ENCODE measurements at places on chromosomes 3 and 15. TPM values are rescaled to one million over a fixed set of nuclear protein-coding genes. Genes with fewer than 3 reads are reported as not detected.

- no peak for DNase-seq
These were observed 336.2 kb upstream of the IL12A start for GRCh38 chr3:159652452-159652851.

GRCh38 chr3:134486577-134487041, 752 bp downstream of the CEP63 start:
- peak; percentile 60 for DNase-seq

DNA sequence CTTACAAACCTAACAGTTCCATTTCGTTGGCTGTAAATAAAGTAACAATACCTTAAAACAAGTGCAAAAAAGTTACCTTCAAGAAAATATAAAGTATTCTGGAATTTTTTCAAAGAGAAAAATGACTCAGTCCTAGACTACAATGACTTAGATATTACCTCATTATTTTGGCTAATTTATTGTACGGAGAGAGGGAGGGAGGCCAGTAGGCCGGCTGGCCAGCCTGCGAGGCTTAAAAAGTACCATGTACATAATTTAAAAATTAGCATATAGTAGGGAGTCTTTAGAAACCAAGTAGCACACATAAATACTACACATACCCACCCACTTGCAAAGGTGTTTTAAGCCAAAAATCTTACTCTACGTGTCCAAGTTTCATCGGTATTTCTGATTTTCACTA, 41.9 kb upstream of the MAP4 start:
- no peak for DNase-seq

- no peak for DNase-seq
These were observed 91.0 kb upstream of the PLAAT1 start for GRCh38 chr3:193149998-193150397.

DNA sequence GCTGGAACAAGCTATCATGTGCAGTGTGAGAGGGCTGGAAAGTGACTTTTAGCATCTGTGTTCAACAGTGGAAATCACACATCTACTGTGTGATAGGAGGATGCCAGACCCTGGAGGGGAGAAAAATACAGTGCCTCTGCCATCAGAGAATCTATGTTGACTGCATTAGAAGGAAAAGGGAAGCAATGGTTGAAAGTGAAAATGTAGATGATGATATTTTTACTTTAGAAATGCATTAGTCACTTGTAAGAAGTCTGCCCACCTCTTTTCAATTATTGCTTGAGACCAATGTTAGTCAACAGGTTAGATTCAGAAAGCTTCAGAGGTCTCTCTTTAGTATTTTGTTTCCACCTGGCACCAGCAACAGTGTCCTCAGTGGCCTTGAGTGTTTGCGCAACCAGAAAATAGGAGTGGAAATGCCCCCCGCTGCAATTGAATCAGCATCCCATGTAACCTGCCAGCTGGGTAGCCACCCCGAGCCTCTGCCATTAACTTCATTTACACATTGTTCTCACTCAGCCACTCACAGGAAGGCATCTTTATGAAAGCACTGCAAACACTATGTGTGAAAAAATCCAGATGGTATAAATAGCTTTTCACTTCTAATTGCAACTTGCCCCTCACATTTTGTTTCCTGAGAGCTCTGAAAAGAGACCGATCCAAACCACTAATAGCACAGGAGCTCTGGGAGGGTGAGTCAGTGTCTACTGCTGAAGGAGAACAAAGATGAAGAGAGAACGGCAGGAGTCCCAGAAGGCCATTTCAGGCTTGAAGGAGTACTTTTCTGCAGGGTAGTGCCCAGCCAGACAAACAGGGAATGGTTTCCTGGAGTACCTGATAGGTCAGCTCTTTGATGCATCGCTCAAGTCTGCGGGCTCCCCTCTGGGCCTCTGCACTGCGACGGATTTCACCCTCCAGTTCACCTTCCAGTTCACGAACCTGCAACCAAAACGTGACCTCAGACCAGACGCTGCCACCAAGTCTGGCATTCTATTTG, 92.1 kb downstream of the HHLA2 start:
- DNase-seq = peak; percentile 42

GRCh38 chr3:71008350-71008935, 575.1 kb downstream of the FOXP1 start:
- DNase-seq = no peak

GRCh38 chr3:13105181-13105895, 32.1 kb upstream of the IQSEC1 start:
- no peak for DNase-seq

DNA sequence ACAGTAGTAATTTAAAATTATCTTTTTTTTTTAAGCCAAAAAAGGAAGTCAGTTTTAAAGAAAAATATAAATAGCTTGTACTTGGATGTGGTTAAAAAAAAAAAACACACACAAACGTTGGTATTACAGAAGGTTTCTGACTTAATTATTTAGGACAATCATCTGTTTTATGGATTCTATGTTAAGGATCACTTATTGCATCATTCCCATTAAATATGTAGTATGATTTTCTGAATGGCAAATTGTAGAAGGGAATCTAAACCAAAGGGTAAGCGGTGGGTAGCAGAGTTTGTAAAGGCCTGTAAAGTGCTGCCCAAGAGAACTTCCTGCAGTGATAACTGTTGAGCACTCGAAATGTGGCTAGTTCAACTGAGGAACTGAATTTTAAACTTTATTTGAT, 8.0 kb downstream of the SENP2 start:
- DNase-seq = no peak

DNA sequence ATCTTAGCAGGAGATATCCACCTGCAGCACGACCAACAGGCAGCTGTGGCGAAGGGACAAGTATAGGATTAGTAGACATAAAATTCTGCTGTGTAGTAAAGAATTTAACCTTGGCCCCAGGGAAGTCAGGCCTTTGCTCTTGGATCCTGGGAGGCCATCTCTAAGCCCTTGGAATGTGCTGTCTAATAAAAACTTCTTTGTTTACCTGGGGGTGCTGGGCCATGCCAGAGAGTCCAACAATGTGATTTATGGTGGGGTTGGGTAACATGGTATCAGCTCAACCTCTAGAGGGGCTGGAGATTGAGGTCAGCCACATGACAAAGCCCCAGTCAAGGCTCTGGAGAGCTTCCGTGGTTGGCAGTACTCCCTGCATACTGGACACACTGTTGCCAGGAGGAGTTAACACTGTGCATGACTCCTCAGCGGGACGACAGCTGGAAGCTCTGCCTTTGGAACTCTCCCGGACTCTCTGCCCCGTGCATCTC, 52.4 kb downstream of the HEG1 start:
- DNase-seq = peak; percentile 86

DNA sequence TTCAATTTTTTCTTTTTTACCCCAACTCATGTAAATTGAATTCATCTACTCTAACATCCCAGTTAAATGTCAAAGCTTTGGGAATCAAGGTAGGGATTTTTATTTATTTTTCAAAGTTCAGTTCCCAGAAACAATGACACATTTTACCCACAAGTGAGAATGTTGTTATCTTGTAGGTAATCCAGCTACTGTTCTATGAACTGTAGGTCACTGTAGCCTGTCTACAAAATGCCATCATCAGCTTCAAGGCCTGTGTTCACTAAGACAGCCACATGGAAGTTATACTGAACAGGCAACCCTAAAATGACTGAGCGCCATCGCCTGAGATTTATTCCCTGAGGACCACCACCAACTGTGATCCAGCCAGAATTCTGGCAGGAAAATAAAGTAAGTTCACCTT, 219.7 kb downstream of the FHIT start:
- DNase-seq = no peak

DNA sequence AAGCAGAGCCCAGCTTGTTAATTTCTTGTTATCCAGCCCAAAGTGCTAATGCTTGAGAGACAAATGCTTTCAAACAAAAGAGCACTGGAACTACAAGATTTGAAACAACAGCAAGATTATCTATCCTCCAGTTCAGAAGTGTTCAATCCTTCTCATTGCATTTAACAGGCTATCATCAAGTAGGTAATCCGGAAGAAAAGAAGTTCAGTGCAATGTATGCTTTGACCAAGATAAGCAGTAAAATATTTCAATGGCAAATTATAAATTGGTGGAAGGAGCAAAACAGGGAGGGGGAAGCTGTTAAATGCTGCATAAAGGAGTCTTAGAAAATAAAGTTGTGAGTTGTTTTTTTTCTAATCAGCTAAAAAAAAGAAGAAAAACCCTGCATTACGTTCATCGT, 8.8 kb downstream of the LRIG1 start:
- no peak for DNase-seq

DNA sequence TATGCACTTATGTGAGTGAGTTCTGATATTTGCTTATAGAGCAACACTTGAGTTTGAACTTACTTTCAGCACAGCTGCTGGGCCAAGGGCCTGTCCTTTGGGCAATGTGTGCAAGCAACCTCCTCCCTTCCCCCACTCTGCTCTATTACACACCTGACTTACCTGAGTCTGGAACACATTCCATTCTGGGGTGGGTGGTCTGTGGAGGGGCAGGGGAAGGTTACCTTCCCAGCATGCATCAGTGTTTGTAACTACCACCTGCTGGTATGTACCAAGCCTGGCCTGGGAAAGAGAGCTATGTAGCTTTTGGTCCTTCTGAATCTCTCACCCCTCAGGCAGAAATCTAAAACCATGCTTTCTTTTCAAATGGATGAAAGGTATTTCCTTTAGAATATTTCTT, 103.0 kb downstream of the ISL2 start:
- no peak for DNase-seq

DNA sequence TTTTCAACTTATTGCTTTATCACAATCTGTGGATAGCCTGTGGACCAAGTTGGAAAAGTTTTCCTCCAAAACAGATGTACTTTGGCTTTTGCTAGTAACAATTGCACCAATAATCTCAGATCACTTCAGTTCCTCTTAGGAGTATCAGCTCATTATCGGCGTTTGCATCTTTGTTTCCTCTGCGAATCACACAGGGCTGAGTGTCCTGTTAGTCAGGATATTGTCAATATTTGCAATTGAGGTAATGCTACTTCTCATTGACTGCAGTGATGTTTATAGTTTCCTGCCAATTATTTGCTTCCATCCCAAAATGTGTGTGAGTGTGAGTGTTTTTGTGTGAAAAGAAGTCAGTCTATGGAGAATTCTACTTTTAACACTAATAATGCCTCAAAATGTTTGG, 545.0 kb downstream of the SI start:
- DNase-seq = no peak

- no peak for DNase-seq
These were observed 22.3 kb upstream of the BMF start for GRCh38 chr15:40130799-40131502.

DNA sequence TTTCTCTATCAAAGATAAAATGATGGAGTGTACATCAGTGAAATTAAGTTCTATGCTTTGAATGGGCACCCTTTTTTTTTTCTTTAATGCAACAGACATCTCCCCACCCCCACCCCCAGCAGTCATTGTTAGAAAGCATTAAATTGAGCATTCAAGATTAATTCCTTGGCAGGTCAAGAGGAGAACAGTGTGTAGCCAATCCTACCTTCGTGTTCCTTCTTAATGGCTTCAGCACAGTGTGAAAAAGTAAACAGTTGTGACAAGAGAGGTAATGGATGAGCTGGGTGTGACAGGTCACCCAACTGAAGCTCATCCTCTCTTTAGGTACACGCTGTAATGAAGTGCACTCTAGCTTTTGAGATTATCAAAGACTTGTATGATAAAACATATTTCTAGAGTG, 198.5 kb upstream of the RARB start:
- DNase-seq = no peak

Gene TTLL13
- not detected for total RNA-seq

Gene CORO2B
- 10.5 TPM for total RNA-seq
